ENCODE measurements at places on chromosomes 11 and 22. TPM values are rescaled to one million over a fixed set of nuclear protein-coding genes. Genes with fewer than 3 reads are reported as not detected.

- DNase-seq = no peak
Observed at GRCh38 chr11:74754507-74755252, 6.0 kb downstream of the RNF169 start.

- no peak for DNase-seq
Observed at GRCh38 chr22:22073769-22074561, 91.4 kb upstream of the TOP3B start.

DNA sequence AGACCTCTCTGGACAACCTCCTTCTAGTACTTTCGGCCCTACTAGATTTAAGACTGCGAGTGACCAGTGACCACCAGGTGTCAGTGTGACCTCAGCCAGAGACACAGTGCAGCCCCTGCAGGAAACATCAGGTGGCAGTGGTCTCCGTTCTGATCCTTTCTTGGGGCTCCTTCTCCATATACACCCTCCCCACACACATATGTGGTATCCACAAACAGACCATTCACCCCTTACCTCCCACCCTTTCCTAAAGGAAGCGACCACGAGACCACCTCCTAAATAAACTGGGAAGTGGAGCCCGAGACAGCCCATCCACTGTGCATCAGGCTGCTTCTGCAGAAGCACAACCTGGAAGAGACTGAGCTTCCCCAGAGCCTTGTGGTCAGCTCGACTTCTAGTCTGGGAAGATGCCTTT lies 38.5 kb upstream of the CYP2D6 start:
- DNase-seq = peak; percentile 68

DNA sequence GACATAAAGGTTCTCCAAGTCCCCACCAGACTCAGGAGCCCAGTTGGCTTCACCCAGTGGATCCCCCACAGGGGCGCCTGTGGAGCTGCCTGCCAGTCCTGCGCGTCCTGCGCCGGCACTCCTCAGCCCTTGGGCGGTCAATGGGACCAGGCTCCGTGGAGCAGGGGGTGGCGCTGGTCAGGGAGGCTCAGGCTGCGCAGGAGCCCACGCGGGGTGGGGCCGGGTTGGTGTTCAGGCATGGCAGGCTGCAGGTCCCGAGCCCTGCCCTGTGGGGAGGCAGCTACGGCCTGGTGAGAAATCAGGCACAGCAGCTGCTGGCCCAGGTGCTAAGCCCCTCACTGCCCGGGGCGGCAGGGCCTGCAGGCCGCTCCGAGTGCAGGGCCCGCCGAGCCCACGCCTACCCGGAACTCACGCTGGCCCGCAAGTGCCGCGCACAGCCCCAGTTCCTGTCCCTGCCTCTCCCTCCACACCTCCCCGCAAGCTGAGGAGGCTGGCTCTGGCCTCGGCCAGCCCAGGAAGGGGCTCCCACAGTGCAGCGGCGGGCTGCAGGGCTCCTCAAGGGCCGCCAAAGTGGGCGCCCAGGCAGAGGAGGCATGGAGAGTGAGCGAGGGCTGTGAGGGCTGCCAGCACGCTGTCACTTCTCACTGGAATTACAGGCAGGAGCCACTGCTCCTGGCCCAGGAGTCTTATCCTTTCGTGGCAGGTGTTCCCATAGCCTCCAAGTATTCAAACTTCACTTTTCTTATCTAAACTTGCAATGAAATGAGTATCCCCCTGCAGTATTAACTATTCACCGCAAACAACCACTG lies 22.8 kb upstream of the ZBTB44 start:
- DNase-seq = no peak

- DNase-seq = peak; percentile 8
Observed at GRCh38 chr11:124890683-124891372, 6.8 kb downstream of the ROBO4 start.

FXYD2 gene
- total RNA-seq = 1,539 TPM

DNA sequence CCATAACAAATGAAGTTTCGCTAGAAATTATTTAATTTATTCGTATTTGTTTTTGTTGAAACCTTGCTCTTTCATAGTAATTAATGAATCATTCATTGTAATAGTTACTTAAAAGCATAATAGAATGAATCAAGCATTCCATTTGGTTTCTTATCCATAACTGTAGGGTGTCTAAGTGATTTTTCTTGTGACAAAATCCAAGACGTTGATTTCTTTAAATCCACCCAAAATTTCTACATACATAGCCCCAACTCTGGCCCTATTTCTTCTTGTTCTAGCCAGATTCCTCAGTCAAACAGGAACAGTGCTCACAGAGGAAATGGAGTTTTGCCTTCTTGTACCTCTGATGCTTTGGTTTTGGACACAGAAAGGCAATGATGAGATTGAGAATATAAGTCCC lies 25.5 kb downstream of the UBASH3B start:
- DNase-seq = no peak

GRCh38 chr11:119380160-119380826 lies 1.2 kb downstream of the USP2 start:
- no peak for DNase-seq
